ENCODE measurements at places on chromosomes 6 and 20.

DNA sequence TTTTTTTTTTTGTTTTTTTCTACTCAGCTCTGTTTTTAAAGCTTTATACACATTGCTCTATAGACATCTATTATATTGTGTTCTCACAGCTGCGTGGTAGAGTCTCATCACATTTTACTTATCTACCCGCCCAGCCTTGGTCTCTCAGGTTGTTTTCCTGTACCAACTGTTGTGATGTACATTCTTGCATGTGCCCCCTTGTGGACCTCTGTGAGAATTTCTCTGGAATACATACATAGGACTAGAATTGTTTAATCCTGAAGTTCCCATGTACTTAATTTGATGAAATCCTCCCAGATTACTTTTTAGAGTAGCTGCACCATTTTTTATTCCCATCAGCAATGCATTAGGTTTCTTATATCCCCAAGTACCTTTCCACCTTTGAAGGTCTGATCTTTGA is 40.4 kb upstream of the TINAG start:
- peak; percentile 45 for DNase-seq

DNA sequence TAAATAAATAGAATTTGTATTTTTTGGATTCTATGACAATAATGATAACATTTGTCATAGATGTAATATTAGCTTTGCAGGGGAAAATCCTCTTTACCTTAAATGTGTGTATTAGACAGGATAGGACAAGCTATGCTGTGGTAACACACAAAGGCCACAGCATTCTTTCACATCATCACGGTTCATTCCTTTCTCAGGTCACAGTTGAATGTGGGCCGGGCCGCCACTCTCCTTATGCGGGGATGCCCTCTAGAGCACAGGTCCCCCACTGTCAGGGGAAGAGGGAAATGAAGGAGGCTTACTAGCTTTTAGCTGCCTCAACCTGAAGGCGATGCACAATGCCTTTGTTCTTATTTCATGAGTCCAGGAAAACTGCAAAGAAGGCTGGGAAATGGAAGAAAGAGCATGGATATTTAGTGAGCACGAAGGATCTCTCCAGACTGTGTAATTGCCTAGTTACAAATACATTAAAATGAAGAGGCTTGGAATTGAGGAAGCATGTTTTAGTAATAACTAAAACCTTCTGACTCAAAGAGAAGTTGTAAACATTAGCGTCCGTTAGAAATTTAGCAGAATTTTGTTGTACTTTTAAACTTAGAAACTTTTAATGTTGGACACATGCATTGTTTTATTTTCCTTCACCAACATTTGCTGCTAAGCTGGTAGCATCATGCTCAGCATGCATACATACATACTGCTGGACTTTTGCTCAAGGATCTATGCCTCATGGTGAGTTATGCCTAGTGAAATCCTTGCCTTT is 248.9 kb upstream of the FOXQ1 start:
- DNase-seq, result no peak

- DNase-seq, result no peak
Measured at GRCh38 chr6:92380803-92381601, 1038.4 kb downstream of the EPHA7 start.

DNA sequence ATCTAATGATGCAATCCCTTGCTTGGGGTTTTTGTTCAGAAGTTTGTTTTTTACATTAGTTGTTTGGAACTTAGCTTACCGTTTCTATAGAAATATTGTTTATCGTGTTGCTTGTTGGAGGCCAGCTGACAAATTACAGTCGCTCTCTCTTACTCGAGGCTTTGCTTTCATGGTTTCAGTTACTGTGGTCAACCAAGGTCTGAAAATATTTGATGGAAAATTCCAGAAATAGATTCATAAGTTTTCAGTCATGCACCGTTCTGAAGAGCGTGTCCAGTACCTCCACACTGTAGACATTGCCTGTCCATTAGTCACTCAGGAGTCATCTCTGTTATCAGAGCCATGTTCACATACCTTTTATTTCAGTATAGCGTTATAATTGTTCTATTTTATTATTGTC is 47.9 kb downstream of the DEK start:
- DNase-seq, result peak; percentile 52

DNA sequence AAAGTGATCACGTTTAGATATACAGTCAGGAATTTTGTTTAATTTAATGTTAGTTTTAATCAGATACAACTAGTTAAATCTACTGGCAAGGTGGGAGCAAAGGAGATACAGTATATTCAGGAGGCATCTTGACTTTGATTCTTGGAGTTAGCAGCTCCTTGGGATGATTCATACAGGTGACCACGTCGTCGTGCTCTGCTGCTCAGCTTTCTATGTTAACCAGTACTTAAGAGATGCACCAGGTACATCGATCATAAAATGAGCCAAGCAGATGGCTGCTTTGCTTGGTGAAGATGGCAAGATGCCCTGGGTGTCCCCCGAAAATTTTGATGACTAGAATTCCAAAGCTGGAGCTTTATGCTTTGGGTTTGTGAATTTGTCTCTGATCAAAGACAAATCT is 64.7 kb downstream of the TBC1D7 start:
- no peak for DNase-seq

DNA sequence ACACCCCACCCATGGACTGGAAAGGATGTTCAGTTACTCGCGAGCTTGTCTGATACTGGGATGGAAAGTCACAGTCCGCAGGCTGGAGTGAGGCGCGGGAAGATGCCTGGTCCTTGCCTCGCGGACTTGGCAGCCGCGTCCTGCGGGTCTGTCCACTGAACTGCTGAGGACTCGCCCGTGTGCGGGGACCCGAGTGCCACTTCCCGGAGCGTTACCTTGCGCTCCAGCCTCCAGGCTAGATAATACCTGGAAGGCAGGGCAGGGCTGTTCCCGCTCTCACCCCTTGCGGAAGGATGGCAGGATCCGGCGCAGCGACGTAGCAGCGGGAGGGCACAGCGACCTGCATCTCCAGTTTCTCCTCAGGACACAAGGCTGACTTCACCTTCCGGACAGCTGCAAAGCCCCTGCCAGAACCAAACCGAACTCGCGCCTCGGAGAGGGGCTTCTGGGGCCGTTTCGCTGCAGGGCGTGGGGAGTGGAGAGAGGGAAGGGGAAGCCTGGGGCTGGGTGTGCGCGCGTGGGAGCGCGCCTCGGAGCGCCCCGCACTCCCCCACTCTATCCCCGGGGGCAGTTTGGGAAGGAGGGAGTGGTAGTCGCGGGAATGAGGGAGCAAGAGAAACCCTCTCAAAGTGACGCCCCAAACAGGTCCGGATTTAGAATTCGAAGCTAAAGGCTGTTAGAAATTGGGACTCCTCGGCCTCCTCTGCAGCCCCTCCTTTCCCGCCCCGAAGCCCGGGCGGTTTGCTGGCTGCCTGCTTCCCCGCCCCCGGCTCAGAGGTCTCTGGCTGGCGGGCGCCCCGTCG is at the start of gene KCNQ5:
KCNQ5 (plus strand) TSS at position 774 of the 803 bp plus-strand sequence.
- no peak for DNase-seq

DNA sequence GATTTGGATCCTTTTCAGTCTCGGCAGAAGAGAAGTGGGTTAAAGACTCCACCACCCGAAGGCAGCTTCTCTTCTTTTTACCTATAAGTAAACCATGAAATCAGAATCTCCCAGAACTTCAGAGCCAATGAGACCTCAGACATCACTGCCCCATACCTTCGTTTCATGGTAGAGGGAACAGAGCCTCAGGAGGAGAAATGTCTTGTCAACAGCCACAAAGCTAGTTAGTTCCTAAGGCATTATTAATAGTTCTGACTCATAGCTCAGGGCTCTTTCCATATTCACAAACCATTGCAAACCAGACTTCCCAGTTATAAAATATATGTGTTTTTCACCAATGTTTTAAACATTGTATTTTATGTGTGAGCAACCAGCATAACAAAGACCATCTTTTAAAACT is 118.7 kb upstream of the RIPOR2 start:
- DNase-seq, result peak; percentile 57

GRCh38 chr20:43302936-43303335 is 113.2 kb upstream of the PTPRT start:
- DNase-seq, result no peak

DNA sequence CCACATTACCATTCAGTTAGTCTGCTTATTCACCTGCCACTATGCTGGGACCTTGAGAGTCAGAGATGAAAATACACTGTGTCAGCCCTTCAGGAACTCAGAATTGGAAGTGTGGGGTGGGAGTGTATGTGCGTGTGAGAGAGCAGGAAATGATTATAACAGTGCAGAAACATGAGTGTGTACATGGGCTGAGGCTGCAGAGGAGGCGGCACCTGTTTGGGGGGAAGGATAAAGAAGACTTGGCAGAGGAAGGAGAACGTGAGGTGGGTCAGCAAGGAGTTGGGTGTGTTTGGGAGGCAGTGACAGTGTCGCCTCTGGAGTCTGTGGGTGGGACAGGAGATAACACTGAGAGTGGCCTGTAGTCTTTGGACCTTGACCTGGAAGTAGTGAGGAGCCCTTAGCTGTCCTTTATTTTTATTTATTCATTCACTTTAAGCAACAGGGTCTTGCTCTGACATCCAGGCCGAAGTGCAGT is 3.1 kb downstream of the CHMP4B start:
- DNase-seq, result no peak

DNA sequence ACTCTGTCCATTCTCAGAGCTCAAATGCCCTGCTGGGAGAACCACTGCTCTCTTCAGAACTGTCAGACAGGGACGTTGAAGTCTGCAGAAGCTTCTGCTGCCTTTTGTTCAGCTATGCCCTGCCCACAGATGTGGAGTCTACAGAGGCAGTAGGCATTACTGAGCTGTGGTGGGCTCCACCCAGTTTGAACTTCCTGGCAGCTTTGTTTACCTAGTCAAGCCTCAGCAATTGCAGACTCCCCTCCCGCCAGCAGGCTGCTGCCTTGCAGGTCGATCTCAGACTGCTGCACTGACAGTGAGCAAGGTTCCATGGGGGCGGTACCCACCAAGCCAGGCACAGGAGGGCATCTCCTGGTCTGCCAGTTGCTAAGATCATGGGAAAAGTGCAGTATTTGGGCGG is 21.8 kb upstream of the UFL1 start:
- no peak for DNase-seq

GRCh38 chr6:167744681-167745669 is 81.7 kb upstream of the AFDN start:
- no peak for DNase-seq

DNA sequence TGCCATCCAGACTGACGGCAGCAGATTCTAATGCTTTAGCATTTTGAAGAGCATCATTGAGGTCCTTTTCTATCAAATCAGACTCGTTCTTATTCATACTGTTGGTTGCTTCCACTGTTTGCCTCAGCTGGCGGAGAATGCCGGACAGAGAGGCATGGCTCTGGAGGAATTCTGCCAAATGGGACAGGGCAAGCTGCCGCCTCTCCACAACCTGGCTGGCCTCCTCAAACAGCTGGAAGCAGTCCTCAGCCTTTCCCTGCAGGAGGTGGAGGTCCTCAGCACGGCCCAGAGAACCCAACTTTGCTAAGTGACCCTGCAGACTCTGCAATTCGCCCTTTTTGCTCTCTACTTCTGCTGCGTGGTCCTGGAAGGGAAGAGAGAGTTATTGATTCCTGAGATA is 220.5 kb downstream of the SYNE1 start:
- DNase-seq, result no peak

DNA sequence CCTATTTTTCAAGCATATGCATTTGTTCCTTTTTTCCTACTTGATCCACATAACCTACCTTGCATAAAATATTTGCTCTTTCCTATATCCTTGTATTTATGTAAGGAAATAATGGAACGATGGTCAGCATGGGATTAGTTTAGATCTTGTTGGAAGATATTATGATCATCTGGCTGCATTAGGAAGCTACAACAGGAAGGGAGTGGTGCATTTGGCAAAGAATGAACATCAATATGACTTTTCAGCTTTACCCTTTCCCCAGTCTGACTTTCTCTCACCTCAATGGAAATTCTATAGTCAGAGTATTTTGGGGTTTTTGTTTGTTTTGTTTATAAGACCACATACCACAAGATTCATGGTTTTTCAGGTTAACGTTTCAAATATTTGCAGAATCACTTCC is 66.0 kb downstream of the HS3ST5 start:
- DNase-seq, result no peak

GRCh38 chr6:105014448-105014847 is 57.5 kb downstream of the LIN28B start:
- DNase-seq, result no peak

DNA sequence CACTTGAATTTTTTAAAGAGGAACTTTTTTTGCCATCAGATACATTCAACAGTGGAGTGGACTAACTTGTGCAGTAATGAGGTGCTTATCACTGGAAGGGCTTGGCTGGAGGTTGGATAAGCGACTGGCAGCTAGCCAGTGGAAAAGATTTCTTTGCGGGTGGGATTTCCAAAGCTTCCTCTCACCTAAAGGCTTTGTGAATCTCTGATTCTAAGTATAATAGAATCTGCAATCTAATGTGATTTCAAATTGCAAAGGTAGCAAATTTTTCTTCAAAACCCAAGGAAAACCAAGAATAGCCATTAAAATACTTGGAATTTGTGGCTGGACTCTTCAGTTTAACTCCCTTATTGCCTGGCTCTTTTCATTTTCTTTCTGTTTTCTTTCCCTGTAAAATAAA is 460.4 kb upstream of the MARCKS start:
- DNase-seq, result no peak

DNA sequence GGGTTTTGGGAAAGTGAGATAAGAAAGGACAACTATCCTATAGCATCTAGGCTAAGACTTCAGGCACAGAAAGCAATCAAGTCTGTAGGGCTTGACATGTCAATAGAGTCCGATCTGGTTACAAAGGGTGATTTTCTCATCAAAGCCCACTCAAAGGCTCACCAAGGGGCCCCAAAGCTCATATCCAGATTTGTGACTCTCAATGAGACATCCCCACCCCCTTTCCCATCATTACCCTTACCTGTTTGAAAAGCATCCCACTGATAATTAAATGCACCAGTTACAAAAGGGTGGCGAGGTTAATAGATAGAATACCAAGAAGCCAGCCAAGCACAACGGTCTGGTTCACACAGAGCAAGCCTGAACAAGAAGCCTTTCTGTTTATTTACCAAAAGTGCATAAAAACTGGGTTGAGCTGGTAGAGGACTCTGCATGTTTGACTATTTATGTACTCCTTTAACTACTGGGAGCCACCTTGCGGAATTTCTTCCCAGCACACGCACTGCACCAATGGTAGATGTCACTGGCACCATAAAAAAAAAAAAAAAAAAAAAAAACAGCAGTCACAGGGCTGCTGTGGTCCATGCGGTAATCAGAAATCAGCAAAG is 6.1 kb downstream of the JAG1 start:
- no peak for DNase-seq

- DNase-seq, result no peak
Measured at GRCh38 chr20:19073584-19074218, 138.7 kb upstream of the SLC24A3 start.

- no peak for DNase-seq
Measured at GRCh38 chr6:5634525-5634924, 372.2 kb downstream of the NRN1 start.

DNA sequence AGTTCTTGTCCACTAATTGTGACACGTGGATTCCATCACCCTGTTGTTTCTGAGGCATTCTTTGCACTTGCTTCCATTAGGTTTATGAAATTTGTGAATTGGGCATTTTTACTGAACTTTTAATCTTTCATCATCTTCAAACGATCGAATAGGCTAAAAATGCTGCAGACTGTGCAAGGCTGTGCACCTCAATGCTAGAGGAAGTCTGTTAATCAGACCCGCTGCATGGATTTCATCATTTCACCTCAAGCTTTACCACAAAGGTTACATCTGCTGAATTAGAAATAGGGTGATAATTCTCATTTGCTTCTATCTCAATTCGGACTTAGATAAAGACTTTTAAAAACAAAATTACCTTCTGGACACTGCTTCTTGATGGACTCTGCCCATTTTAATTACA is 27.8 kb upstream of the F13A1 start:
- no peak for DNase-seq

Measured in A172 (cell line).